Omental fat pad (tissue), 4 donors: ENCODE measurements at places on chromosomes 4 and X. TPM values are rescaled to one million over a fixed set of nuclear protein-coding genes. Genes with fewer than 3 reads are reported as not detected.

DNA sequence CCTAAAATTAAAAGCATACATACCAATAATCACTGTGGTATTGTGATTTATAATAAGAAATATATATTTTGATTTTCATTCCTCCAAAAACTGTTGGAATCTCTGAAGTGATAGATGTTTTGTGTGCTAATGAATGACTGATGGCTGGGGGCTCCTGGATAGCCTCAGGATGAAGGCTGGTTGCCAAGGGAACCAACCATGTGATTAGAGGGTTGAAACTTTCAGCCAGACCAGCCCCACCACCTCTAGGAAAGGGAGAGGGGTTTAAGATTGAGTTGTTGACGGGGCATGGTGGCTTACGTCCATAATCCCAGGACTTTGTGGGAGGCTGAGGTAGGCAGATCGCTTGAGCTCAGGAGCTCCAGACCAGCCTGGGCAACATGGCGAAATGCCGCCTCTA is 34.0 kb downstream of the HS6ST2 start:
- DNase-seq = no peak

- DNase-seq = no peak
These were observed 91.0 kb downstream of the PHOX2B start for GRCh38 chr4:41657561-41657960.

The TRIM61 gene
- total RNA-seq = not detected

DNA sequence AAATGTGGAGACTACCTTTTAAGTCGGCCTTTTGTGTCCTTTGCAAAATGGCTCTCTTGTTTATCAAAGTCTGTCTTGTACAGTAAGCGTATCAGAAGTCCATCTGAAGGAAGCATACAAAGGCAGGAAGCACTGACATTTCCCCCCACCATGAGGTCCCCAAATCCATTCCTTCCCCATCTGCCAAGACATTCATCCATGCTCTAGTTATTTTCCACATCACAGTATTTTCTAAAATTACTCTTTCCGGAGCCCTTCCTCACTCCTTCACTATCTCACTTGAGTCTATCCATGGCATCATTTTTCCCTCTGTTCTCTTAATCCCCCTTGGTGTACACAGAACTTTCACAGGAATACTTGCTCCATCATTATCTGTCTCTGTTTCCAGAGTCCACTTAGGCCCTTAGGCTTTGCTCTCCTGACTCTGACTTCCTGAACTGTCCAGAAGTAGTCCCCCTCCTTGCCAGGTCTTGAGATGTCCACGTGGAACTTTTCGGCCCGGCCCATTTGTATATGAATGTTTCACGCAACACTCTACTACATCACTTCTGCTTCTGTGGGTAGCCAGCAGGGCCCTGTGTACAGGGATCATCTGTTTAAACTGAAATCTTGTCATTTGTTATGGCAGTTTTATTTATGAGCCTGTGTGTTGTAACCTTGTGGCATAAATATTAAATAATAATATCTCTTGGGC is 2.1 kb downstream of the SEL1L3 start:
- no peak for DNase-seq

DNA sequence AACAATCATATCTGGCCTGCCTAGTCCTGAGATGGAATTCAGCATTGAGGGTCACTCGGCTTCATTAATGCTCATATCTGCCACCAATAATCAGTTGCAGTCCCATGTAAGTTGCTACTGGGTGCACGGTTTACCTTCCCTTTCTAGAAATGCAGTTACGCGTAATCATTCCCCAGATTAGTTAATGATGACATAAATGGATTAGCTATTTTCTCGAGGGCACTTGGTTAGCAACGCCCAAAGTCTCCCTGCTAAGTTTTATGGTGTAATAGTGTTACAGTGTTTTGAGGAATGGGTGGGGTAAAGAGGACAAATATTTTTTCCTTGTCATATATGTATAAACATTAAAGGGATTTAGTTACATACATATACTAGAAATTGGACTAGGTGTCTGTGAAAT is 118.8 kb downstream of the MID1 start:
- no peak for DNase-seq

The PAGE5 gene
- total RNA-seq = not detected

DNA sequence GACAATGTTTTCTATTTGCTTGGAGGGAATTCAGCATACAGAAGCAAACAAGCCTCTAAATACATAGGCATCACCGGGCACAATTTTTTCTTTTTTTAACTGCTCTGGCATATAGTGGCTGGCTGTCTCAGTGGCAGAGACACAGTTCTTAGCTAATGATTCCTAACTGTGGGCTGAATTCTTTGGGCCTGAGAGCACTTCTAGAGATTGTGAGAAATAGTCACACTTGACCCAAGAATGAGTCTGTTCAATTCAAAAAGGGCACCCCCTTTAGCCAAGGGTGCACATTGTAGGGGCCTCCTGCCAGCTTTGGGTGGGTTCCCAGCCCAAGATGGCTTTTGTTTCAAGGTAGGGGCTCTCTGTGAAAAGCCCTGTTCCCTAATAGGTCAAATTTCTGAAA is 345.7 kb downstream of the ARHGAP10 start:
- DNase-seq = no peak

- DNase-seq = no peak
These were observed 689 bp downstream of the METAP1 start for GRCh38 chr4:98996056-98996764.

The AFM gene
- total RNA-seq = not detected

The PROM1 gene
- not detected for total RNA-seq

The SATL1 gene
- not detected for total RNA-seq

GRCh38 chr4:109010521-109010920 is 247.7 kb upstream of the ETNPPL start:
- DNase-seq = no peak

DNA sequence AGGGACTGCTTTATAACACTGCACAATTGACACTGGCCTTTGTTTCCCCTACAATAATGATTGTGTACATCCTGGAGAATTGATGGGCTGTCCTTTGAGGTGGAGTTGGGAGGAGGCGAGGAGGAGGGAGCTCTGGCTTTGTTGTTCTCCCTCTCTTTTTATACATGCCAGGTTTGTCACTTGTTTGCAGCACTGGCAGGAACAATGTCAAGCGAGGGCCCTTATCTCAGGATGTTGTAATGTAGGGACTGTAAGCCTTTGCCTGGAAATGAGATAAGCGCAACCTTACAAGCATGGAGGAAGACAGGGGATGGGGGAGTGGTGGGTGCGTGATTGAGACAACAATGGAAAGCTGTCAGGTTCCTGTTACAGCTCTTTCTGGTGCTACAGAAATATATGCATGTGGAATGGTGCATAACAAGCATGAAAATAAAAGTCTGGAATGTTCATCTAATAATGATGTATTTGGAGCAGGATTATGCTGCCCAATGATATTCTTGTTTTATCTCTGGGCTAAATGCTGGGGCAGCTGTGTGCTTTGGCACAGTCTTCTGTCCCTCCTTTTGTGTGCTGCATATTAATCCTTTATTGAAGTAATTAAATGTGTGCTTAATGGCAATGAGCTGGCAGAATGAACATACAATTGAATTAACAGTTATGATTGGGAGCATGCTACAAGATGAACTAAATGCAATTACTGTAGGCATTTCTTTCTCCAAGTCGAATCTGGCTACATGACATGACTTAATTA is 294.4 kb downstream of the GPAT3 start:
- no peak for DNase-seq

DNA sequence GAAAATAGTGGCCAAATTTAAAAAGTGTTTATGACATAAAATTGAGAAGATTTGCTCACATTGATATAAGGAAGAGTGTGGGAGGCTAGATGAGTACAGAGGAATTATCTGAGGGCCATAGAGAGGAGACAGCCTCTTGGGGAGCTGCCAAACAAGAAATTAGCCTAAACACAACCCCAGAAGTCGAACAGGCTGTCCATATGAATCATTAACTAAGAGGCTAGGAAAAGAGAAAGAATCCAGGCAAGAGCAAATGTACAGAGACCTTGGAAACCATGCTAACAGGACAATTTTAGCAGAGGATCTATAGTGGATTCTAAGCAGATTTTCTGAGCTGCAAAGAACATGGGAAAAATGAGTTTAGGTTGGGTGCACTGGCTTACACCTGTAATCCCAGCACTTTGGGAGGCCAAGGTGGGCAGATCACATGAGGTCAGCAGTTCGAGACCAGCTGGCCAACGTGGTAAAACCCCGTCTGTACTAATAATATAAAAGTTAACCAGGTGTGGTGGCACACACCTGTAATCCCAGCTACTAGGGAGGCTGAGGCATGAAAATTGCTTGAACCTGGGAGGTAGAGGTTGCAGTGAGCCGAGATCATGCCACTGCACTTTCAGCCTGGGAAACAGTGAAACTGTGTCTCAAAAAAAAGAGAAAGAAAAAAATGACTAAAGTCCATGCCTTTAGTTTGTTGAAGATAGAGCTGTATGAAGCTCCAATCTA is 76.1 kb downstream of the NWD2 start:
- DNase-seq = no peak

- no peak for DNase-seq
These were observed 77.4 kb upstream of the MID1 start for GRCh38 chrX:10697616-10698317.

DNA sequence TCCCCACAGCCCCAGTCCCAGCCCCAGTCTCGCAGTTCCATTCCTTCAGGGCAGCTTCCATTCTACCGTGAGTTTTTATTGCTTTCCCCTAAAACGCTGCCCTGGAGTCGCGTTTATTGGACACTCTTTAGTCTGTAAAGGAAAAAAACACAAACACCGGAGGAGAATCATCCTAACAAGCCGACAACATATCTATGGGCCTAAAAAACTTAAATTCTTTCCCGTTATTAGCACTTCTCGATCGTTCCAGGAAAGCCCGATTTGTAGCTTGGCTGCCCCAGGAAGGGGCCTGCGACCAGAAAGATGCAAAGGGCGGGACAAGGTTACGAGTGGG is 178.5 kb downstream of the CBR4 start:
- no peak for DNase-seq
